Stimulated activated CD8-positive, alpha-beta memory T cell treated with anti-CD3 and anti-CD28 coated beads, Interleukin-15, amount 100 ng/mL, for 24 hours (primary cell): ENCODE measurements at places on chromosomes 16 and 17.

DNA sequence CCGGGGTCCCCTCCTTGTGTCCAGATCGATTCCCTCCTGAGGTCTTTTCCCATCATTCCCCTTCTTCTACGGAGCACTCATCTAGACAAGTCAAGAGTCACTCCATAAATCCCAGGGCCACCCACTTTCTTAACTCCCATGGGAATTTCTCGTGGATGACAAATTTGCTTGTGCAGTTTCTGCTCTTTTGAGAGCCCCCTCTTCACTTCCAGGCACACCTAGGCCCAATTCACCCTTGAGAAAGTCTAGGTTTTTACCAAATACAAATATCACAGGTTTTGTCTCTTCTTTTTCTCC, 522 bp upstream of the POLDIP2 start:
- DNase-seq, result no peak

DNA sequence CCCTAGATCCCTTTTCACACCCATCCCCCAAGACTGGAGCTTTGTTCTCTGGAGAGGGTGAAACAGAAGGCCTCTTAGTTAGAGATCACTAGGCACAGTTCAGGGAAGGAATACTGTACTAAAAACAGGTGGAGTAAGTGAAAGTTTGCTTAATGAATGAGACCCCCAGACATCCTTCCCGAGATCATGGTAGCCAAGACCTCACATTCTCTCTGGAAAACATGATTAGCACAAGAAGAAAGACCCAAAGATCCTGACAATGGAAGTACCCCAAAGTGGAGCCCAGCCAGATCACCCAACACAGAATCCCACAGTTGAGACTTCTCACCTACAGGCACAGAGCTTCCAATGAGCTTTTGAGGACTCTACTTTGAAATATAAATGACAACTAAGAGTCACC, 3.4 kb upstream of the CMTM4 start:
- no peak for DNase-seq

DNA sequence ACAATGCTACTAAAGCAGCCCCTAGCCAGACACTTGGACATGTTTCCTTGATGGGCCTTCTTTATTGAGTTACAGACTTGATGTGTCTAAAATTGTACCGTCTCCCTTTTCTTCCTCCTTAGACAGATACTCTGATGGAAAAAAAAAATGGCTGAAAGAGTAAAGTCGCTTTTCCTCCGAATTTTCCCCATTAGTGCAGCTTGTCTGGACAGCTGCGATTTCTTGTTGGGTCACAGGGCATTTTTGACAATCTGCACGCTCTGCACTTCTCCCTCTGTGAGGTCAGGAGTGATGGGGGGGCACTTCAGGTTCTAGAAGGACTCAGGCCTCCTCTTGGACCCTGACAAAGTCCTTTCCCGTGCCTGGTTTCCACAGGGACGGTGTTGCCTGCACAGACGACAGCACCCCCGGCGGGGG, 968 bp upstream of the PRKAR1A start:
- no peak for DNase-seq

GRCh38 chr17:48582750-48583069, 4.6 kb upstream of the HOXB4 start:
- no peak for DNase-seq

DNA sequence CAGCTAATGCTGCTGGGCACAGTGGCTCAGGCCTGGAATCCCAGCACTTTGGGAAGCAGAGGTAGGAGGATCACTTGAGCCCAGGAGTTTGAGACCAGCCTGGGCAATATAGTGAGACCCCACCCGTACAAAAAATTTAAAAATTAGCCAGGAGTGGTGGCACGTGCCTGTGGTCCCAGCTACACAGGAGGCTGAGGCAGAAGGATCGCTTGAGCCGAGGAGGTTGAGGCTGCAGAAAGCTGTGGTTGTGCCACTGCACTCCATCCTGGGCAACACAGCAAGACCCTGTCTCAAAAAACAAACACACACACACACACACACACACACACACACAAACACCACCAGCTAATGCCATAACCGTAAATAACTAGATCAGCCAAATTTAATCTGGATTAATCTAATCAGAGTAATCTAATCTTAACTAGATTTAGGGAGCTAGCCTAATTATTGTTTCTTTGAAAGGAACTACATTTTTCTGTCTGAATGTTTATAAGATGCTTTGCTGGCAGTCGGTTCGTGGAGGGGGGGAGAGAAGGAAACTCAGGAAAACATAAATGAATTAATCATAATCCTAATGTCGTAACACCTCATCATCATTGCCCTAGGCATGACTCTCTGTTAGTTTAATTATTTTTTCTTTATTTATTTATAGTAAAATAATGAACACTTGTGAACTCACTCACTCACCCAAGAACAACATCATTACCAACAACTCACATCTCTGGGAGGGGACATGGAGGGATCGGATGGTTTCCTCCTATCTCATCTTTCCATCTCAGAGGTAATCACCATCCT, 12.5 kb upstream of the RBBP6 start:
- DNase-seq, result no peak

GRCh38 chr17:28997806-28998205, 8.0 kb downstream of the SEZ6 start:
- DNase-seq, result no peak

GRCh38 chr16:26087091-26087490, 395.3 kb downstream of the HS3ST4 start:
- DNase-seq, result no peak

DNA sequence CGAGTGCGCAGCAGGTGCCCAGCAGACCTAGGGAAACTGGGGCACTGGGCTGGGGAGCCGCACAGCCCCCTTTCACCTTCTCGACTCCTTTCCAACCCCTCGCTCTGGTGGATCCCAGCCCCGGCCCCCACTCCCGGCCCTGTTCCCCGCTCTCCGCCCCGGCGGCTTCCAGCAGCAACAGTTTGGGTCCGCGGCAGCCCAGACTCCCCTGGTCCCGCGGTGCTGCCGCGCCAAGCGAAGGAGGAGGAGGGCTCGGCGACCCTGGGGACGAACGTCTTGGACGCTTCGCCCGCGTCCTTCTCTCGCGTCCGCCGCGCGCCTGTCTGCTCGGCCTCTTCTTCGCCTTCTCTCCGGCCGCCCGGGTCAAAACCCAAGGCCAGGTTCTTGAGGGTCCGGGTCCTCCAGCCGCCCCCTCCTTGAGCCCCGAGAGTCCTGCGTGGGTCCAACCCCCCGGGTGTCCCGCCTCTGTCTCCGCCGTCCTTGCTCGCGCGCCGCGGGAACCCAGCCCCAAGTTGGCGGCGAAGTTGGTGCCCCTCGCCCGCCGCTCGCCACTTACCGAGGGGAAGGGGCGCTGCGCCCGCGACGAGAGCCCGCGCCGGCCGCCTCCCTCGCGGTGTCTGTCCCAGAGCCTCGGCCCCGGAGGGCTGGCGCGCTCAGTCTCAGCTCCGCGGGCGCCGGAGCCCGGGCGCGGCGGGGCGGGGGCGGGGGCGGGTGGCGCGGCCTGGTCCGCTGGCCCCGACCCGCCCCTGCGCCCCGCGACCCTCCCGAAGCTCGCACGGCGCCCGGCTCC, 1.4 kb upstream of the GRIN2C start:
- DNase-seq, result no peak

GRCh38 chr17:12429116-12429515, 236.6 kb upstream of the MYOCD start:
- DNase-seq, result no peak

DNA sequence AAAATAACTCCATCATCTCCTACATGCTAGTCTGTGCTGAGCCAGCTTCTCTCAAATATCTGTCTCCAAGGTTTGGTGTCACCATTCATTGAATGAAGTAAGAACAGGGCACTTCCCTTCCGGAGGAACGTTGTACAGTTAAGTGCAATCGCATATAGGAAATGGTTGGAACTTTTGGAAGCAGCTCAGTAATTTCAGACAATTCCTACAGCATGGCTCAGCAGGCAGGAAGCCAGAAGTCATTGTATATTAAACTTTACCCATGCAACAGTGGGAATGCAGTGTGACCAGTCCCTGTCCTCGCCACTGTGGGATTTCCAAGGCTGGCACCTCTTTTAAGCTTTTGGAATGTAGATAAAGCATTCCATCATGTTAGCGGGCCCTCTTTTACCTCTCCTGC, 51.1 kb upstream of the MYH2 start:
- no peak for DNase-seq

DNA sequence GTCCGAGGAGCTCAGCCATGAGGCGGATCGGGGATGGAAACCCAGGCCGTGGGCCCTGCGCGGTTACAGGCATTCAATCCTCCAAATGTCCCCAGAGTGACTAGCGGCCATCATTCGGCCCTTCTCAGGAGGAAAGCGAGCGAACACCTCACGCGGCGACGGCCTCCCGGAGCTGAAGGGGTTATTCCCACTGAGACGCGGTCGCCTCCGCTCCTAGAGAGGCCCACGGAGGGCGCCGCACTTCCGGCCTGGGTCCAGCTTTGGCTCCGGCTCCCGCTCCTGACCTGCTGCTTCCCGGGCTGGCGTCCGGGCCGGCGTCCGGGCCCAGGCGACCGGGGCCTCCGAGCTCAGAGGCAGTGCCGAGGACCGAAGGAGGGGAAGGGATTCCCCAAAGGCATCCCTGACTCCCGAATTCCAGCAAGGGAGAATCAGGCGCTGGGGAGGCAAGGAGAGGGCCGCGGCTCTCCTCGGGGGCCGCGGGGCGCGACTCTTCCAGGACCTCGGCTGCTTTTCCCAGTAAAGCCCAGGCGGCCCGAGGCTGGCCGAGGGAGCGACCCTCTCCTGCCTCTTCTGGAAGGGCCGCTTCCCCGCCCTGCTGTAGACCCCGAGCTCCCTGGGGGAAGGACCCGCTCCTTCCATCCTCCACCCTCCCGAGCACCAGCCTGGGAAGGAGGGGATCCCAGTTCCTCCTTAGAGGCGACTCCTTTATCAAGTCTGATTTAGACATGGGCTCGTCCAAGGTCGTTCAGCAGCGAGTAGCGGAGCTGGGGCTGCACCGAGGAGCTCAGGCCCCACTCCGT, 18.6 kb upstream of the ZNF629 start:
- DNase-seq, result no peak

- DNase-seq, result no peak
Observed at GRCh38 chr17:65143889-65144604, 6.9 kb downstream of the RGS9 start.

GRCh38 chr17:53463363-53463762, 359.4 kb upstream of the KIF2B start:
- DNase-seq, result no peak

DNA sequence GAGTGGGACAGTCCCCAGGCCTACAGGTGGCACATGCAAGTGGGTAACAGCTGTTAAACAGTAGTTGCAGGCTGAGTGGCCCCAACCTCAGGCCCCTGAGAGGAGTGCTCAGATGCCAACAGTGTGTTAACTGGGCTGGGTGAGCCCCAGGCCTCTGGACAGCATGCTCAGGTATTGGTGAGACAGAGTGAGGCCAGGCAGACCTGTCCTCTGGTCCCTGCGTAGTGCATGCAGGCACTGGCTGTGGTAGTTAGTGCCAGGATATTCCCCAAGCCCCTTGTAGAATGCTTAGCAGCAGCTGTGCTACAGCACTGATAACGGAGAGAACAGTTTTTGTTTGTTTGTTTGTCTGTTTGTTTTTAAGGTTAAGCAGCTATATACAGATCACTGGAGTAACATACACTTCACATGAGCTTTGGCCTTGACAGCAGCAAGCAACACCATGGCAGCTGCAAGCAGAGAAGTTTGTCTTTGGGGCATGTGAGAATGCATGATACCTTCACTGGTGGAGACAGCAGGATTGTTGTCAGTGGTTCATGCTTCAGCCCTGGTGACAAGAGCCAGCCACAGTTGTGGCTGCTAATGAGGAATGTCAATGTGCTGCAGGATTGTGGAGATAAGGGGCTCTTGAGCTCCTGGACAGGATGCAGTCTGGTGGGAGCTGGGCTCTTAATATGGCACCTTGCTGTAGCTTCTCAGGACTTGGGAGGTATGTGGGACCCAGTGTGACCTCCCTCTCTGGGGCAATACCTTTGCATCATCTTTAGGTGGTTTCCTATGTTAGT, 614.4 kb downstream of the CDH11 start:
- DNase-seq, result no peak

DNA sequence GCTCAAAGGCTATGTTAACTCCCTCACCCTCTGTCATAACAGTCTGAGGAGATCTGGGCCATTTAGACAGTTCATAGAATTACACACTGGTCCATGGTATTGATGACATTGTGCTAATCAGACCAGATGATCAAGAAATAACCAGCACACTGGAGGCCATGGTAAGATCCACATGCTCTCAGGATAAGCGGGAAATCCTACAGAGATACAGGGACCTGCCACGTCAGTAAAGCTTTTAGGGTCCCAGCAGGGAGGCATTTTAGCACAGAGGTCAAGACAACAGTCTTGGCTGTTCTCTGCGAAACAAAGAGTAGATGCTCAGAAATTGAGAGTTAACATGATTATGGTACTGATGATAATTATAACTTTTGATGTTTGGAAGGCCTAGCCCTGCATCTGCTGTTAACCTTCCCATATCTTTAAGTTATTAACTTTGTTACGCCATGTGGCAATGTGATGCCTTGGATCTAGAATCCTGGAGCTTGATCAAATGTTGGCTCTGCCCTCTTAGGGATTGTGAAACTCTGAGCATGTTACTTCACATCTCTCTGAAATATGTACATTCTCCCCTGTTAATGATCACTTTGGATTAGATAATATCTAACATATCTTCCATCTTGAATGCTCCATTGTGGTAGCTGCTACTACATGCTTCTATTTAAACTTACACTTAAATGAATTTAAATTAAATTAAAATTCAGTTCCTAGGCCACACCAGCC, 172.0 kb upstream of the SOX9 start:
- no peak for DNase-seq

- no peak for DNase-seq
Observed at GRCh38 chr16:74477226-74477625, 55.9 kb upstream of the CLEC18B start.

GRCh38 chr17:72306037-72306436, 185.2 kb downstream of the SOX9 start:
- no peak for DNase-seq
